ENCODE measurements at places on chromosomes 2 and 18. TPM values are rescaled to one million over a fixed set of nuclear protein-coding genes. Genes with fewer than 3 reads are reported as not detected.

ANKRD62 gene
- total RNA-seq, result not detected

KRTCAP3 gene
- total RNA-seq, result 0.13 TPM

NPAS2 gene
- total RNA-seq, result 7.3 TPM

CRACDL gene
- total RNA-seq, result 0.13 TPM

ALK gene
- not detected for total RNA-seq

LIMS4 gene
- total RNA-seq, result 12.4 TPM

REG1B gene
- not detected for total RNA-seq

UCN gene
- 0.50 TPM for total RNA-seq

SLC1A4 gene
- total RNA-seq, result 13.3 TPM

MARCHF7 gene
- total RNA-seq, result 95.6 TPM

SIGLEC15 gene
- 1.5 TPM for total RNA-seq

EGR4 gene
- total RNA-seq, result not detected

CCDC178 gene
- total RNA-seq, result 0.06 TPM

SCN9A gene
- total RNA-seq, result 0.40 TPM

TNFRSF11A gene
- 1.5 TPM for total RNA-seq

GPR35 gene
- total RNA-seq, result 0.19 TPM

VWA3B gene
- total RNA-seq, result not detected

GPC1 gene
- total RNA-seq, result 71.6 TPM

TRIB2 gene
- total RNA-seq, result 49.0 TPM

APCDD1 gene
- 4.4 TPM for total RNA-seq

UPP2 gene
- total RNA-seq, result not detected

KCNK3 gene
- 8.2 TPM for total RNA-seq

AKAIN1 gene
- not detected for total RNA-seq

CCDC141 gene
- total RNA-seq, result 2.6 TPM

CNNM3 gene
- total RNA-seq, result 5.2 TPM

CHRND gene
- total RNA-seq, result not detected

RAB12 gene
- total RNA-seq, result 75.7 TPM

VIT gene
- total RNA-seq, result 0.12 TPM

All from aortic smooth muscle cell (primary cell).